ENCODE measurements at places on chromosomes 1 and 21. TPM values are rescaled to one million over a fixed set of nuclear protein-coding genes. Genes with fewer than 3 reads are reported as not detected.
A peak's percentile ranks its signal among the peaks of the same experiment; 100 is the strongest.

The LCE2B gene
- not detected for total RNA-seq

The NAV1 gene
- 6.3 TPM for total RNA-seq

The CTSE gene
- total RNA-seq, result not detected

The FAM76A gene
- 15.3 TPM for total RNA-seq

The PCP4L1 gene
- total RNA-seq, result 1.2 TPM

The B3GALT2 gene
- 0.07 TPM for total RNA-seq

The PDZK1IP1 gene
- not detected for total RNA-seq

The LPAR3 gene
- 0.24 TPM for total RNA-seq

The GPATCH3 gene
- total RNA-seq, result 11.9 TPM

The PRELP gene
- total RNA-seq, result not detected

The ACTL8 gene
- total RNA-seq, result not detected

The KLF17 gene
- total RNA-seq, result not detected

DNA sequence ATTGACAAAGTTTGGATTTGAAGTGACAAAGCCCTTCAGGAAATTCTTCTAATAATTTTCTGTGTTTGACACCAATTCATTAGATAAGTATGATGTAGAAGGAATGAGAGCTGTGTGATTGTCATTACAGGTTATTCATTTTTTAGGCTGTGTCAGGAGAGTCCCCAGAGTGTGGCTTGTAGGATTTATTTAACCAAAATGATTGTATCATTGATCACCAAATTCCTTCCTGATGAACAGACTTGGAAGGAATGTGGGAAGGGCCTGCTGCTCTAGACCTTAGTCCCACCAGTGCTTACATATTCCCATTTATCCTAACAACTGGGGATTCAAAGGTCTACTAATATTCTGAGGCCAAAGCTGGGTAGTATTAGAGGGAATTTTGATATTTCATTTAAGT is 383.3 kb upstream of the KAZN start:
- no peaks in the 10 kb centered on the region for H3K27me3 ChIP-seq
- no peaks in the 10 kb centered on the region for H3K4me1 ChIP-seq
- no peak for DNase-seq
- H3K27ac ChIP-seq, result no peak overlapping the region

DNA sequence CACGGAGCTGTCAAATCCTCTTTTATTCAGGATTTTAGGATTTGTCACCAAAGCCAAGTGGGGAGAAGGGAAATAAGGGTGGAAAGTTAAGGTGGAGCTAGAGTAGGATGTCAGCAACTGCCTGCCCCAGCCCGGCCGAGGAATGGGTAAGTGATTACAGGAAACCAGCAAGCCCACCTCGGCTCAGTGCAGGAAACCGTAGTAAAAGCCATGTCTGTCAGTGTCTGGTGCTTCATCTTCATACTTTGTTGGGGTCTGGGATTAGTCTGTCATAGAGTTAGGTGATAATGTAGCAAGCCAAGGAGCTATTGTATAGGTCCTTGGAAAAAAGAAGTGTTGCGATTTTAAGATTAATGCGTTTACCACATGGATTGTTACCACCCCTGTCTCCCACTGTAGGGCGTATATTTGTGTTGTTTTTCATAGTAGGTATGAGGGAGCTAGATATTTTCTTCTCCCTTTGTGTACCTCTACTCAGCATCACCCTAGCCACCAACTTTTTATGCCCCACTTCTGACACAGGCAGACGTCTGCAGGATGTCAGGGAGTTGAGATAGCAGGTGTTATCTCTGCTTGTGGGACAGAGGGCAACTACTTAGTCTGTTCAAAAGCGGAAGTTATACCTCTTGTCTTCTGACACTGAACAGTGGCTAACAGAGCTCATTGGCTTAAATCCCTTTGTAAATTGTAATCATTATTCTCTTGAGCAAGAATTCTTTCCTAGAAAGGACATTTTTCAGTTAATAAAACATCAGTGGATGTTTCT is 253.7 kb downstream of the HHAT start:
- peaks cover 1% of the 10 kb centered on the region for H3K36me3 ChIP-seq
- no peak for DNase-seq
- no peak overlapping the region for H3K27ac ChIP-seq
- no peak overlapping the region for H3K4me3 ChIP-seq

DNA sequence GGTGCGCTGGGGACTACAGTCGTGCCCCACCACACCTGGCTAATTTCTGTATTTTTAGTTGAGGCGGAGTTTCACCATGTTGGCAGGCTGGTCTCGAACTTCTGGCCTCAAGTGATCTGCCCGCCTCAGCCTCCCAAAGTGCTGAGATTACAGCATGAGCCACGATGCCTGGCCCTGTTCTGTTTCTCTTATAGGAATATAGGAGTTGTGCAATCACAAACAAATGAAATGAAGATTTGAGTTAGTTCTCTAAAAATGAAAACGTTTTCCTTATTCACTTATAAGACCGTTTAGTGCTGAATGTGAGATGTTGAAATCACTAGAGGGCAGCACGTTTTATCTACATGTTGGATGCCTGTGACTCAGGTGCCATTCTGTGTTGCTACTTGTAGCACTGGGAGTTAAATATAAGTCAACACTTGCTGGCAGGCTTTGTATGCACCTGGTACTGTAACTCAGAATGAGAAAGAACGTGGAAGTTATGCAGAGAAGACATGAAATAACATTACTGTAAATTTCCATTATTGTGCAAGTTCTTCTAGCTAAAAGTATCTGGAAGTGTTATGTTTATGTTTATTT is 45.8 kb downstream of the MIGA1 start:
- no peaks in the 10 kb centered on the region for H3K27me3 ChIP-seq
- peak overlapping the region; percentile 14 for H3K27ac ChIP-seq
- H3K4me3 ChIP-seq, result no peak overlapping the region
- no peaks in the 10 kb centered on the region for H3K4me1 ChIP-seq

GRCh38 chr1:233844692-233845091 is 59.8 kb upstream of the SLC35F3 start:
- H3K4me3 ChIP-seq, result no peak overlapping the region
- no peak overlapping the region for H3K27ac ChIP-seq
- H3K36me3 ChIP-seq, result peaks cover under 1% of the 10 kb centered on the region
- no peaks in the 10 kb centered on the region for H3K27me3 ChIP-seq
- no peak for DNase-seq

GRCh38 chr21:39397646-39398385 is 47.8 kb downstream of the LCA5L start:
- DNase-seq, result no peak
- H3K36me3 ChIP-seq, result peaks cover 2% of the 10 kb centered on the region
- H3K4me1 ChIP-seq, result no peaks in the 10 kb centered on the region

GRCh38 chr21:34020005-34020847 is 53.2 kb upstream of the MRPS6 start:
- H3K4me1 ChIP-seq, result peaks cover 35% of the 10 kb centered on the region
- DNase-seq, result no peak
- peak overlapping the region; percentile 3 for H3K4me3 ChIP-seq

- no peak overlapping the region for H3K27ac ChIP-seq
- DNase-seq, result no peak
- H3K36me3 ChIP-seq, result peaks cover 3% of the 10 kb centered on the region
- H3K4me1 ChIP-seq, result peaks cover 30% of the 10 kb centered on the region
- H3K27me3 ChIP-seq, result no peaks in the 10 kb centered on the region
Measured at GRCh38 chr1:53291574-53291973, 36.3 kb downstream of the LRP8 start.

DNA sequence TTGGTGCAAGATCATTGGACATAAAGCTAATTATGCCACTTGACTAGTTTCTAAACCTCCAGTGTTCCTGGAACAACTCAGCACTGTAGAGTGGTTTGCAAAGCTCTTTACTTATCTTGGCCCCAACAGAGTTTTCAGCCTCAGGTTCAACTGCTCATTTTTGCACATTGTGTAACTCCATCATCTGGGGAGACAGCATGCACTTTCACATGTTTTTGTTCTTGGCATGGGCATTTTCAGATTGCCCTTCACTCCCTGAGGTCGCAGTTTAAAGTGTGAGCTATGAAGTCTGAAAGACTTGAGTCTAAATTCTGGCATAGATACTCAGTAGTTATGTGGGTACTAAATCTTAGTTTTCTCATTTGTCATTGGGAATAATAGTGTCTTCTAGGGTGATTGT is 5.1 kb downstream of the USP16 start:
- no peaks in the 10 kb centered on the region for H3K27me3 ChIP-seq
- peak overlapping the region; percentile 14 for H3K27ac ChIP-seq
- no peak for DNase-seq
- peaks cover 40% of the 10 kb centered on the region for H3K4me1 ChIP-seq

- no peak overlapping the region for H3K4me3 ChIP-seq
- peaks cover 1% of the 10 kb centered on the region for H3K27me3 ChIP-seq
- no peak for DNase-seq
- H3K27ac ChIP-seq, result no peak overlapping the region
Measured at GRCh38 chr1:226495716-226496115, 52.8 kb upstream of the STUM start.

- no peak overlapping the region for H3K4me3 ChIP-seq
- H3K36me3 ChIP-seq, result no peaks in the 10 kb centered on the region
- peaks cover 5% of the 10 kb centered on the region for H3K4me1 ChIP-seq
- DNase-seq, result no peak
Measured at GRCh38 chr1:100249155-100249536, 488 bp downstream of the DBT start.

- peaks cover 72% of the 10 kb centered on the region for H3K27me3 ChIP-seq
- no peak overlapping the region for H3K27ac ChIP-seq
- DNase-seq, result no peak
- H3K4me1 ChIP-seq, result no peaks in the 10 kb centered on the region
Measured at GRCh38 chr1:24216276-24217074, 29.4 kb upstream of the IFNLR1 start.

DNA sequence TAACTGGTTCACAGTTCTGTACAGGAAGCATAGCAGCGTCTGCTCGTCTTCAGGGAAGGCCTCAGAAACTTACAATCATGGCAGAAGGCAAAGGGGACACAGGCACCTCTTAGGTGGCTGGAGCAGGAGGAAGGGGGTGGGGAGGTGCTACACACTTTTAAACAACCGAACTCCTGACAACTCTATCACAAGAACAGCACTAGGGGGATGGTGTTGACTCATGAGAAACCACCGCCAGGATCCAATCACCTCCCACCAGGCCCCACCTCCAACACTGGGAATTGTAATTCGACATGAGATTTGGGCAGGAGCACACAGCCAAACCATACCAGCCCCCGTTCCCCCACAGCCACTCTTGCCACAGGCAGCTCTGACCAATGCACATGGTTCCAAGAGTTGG is 306.3 kb upstream of the POU3F1 start:
- H3K27ac ChIP-seq, result no peak overlapping the region
- no peak overlapping the region for H3K4me3 ChIP-seq
- no peaks in the 10 kb centered on the region for H3K4me1 ChIP-seq
- peaks cover 6% of the 10 kb centered on the region for H3K36me3 ChIP-seq
- no peak for DNase-seq

DNA sequence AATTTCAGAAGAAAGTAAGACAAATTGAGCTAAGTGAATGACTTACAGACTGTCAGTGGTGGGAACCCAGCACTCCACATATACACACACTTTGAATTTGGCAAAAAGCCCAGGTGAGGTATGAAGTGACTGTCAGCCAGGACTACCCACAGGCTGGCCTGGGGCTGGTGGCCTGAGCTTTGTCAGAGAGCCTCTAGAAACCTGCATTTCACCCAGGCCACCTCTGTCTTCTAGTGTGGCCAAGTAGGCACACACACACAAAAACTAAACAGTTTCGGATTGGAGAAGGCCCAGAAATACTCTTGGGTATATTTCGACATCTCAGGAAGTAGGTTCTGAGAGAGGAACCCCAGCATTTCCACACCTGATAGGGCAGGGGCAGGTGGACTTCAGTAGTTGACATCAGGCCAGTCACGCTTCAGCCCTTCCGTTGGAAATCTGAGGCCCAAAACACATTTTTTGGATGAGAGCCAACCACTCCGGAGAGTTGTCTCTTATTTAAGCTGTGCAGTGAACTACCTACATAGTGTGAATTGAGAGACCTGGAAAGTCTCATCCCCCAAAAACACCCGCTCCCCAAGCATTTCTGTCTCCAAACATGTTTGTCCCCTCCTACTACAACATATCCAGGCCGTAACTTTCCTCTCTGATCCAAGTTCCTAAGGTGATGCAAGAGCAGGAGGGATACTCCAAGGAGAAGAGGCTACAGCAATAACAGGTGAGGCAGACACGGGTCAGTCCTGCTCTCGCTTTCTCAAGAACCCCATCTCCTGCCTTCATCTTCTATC is 167.2 kb upstream of the PROX1 start:
- no peak for DNase-seq
- no peak overlapping the region for H3K27ac ChIP-seq
- no peaks in the 10 kb centered on the region for H3K27me3 ChIP-seq
- H3K36me3 ChIP-seq, result no peaks in the 10 kb centered on the region
- no peak overlapping the region for H3K4me3 ChIP-seq

DNA sequence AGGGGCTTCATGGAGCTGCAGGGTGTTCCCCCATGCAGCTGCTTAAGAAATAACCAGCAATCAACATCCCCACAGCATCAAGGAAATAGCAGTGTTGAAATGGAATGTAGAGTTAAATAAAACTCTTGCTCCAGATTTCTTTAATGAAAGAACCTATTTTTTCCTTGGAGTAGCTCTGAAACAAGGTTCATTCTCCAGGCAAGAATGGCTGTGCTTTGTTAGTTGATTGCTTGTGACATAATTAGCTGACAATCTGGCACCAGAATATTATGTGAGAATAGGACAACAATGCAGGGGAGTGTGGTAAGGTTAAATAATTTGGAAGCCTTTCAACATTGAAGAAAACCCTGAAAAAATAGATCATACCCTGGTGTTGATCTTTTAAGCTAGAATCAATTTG is 254.2 kb upstream of the RRP15 start:
- no peaks in the 10 kb centered on the region for H3K36me3 ChIP-seq
- H3K4me1 ChIP-seq, result no peaks in the 10 kb centered on the region
- no peak overlapping the region for H3K27ac ChIP-seq
- no peak overlapping the region for H3K4me3 ChIP-seq
- H3K27me3 ChIP-seq, result no peaks in the 10 kb centered on the region

DNA sequence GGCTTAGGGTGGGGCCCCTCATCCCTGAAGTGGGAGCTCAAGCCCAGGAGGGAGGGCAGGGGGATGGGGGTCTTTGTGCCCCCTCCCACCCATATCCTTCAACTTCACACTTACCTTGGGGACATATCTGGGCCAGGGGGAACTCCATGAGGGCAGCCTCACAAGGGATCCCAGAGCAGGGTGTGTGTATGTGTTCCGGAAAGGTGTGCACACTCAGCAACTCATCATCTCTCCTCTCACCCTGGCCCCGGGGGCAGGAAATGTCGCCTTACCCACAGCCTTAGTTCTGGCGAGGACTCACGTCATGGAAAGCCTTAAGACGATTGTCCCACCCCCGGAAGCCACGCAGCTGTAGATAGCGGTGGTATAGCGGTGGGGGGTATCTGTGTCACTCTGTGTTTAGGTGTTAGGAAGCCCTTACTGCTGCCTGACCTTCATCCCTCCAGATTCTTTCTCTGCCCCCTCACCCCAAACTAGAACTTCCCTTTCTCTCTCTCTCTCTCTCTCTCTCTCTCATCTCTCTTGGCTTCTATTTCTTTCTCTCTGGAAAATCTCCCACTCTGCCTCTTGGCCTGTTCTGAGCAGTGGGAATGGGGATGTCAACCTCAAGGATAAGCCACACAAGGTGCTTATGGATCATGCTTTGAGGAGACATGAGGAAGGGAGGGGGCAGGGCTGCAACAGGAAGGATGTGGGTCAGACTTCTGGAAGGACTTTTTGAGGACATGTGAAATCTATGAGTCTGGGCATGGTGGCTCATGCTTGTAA is at the start of gene SH2D2A:
TSS of gene SH2D2A (minus strand) at position 288 of the 768 bp plus-strand sequence. CDS start at position 148, 140 bp downstream.
- peaks cover 39% of the 10 kb centered on the region for H3K36me3 ChIP-seq
- no peaks in the 10 kb centered on the region for H3K27me3 ChIP-seq
- H3K4me3 ChIP-seq, result peak within 1 kb of the TSS; percentile 92
- peaks cover 71% of the 10 kb centered on the region for H3K4me1 ChIP-seq
- peak; percentile 95 for DNase-seq

- H3K4me1 ChIP-seq, result no peaks in the 10 kb centered on the region
- no peak overlapping the region for H3K27ac ChIP-seq
Measured at GRCh38 chr1:196070940-196071339, 537.3 kb downstream of the KCNT2 start.

- no peak overlapping the region for H3K27ac ChIP-seq
- DNase-seq, result no peak
- H3K4me3 ChIP-seq, result no peak overlapping the region
- peaks cover under 1% of the 10 kb centered on the region for H3K36me3 ChIP-seq
Measured at GRCh38 chr1:206779638-206780037, 7.3 kb upstream of the IL10 start.
